ENCODE measurements at places on chromosomes 2 and 18.

GRCh38 chr18:77133835-77134496 is 1.4 kb upstream of the MBP start:
- no peak for DNase-seq

- no peak for DNase-seq
Measured at GRCh38 chr18:2486426-2486825, 84.9 kb downstream of the METTL4 start.

DNA sequence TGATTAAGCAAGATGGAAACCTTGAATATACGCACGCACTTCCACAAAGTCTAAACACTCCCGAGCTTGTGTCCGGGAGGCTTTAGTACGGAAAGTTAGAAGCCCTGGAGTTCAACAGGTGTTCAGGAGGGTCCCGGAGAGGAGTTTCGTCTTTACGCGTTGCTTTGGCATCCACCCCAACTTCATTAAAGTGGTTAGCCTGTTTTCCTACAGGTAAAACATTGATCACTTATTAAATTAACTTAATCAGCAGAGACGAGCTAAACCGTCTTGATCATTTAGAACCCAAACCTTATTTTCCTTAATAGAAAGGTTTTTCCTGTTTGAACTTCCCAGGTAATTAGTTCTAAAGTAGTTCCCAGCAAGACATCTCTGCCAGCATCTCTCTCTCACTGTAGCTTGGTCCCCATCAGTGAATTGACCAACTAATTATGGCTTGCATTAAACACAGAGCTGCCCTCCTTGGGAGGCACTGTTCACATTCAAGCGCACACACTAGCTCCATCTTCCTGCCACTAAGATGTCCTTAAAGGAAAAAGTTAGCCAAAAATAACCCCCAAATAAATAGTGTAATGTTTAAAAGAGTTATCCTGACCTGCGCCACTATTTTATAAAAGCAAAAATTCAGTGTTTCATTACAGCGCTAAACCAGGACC is 1.4 kb downstream of the NPAS2 start:
- DNase-seq: no peak

DNA sequence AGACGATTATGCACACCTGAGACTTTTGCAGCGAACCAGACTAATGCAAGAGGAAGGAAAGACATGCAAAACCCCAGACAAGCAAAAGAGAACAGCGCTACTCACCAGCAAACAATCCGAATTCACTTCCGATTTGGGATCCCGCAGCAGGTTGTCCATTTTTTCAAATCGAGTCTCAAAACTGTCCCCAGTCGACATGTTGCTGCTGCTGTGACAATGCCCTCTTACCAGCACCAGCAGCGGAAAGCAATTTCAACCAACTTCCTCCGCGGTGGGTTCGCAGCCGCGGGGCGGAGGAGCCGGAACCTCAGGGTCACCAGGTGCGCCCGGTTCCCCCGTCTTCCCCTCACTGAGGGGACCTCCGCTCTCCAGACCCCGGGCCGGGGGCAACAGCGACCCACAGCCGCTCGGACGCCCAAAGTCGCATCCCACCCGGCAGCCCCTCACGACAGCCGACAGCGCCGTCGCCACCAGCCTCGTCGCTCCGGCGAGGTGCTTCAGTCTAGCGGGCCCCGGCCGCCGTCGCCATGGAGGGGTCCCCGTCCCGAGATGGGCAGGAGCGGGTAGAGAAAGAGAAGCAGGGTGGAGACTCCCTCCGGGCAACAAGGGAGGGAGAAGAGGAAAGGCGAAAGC is 784 bp downstream of the ROCK1 start:
- peak; percentile 12 for DNase-seq

GRCh38 chr2:126894585-126895182 is 4.0 kb upstream of the TEX51 start:
- no peak for DNase-seq

- DNase-seq: no peak
Measured at GRCh38 chr2:53708988-53709387, 58.6 kb upstream of the CHAC2 start.

- no peak for DNase-seq
Measured at GRCh38 chr18:34493566-34494358, 216.3 kb upstream of the DTNA start.

- no peak for DNase-seq
Measured at GRCh38 chr2:203636588-203637470, 69.6 kb upstream of the CD28 start.

- no peak for DNase-seq
Measured at GRCh38 chr18:42561521-42561920, 554.0 kb downstream of the RIT2 start.

- DNase-seq: no peak
Measured at GRCh38 chr2:133843551-133843950, 275.3 kb upstream of the NCKAP5 start.

GRCh38 chr2:213259266-213259665 is 25.0 kb upstream of the SPAG16 start:
- no peak for DNase-seq

GRCh38 chr18:46437061-46437460 is 220.0 kb downstream of the LOXHD1 start:
- no peak for DNase-seq

GRCh38 chr18:3799515-3799914 is 349.5 kb downstream of the TGIF1 start:
- DNase-seq: no peak

All from GM18507 (cell line).